ENCODE measurements at places on chromosomes 1 and 21. TPM values are rescaled to one million over a fixed set of nuclear protein-coding genes. Genes with fewer than 3 reads are reported as not detected.

The AMY1B gene
- total RNA-seq = not detected

The TTC39A gene
- 0.28 TPM for total RNA-seq

The ENAH gene
- total RNA-seq = 0.53 TPM

The OR2T35 gene
- total RNA-seq = not detected
